ENCODE measurements at places on chromosomes 7 and 10.

- no peak for DNase-seq
Measured at GRCh38 chr7:46071076-46071475, 150.0 kb upstream of the IGFBP3 start.

GRCh38 chr7:130151591-130152492 is 53.4 kb downstream of the TMEM209 start:
- peak; percentile 44 for DNase-seq

DNA sequence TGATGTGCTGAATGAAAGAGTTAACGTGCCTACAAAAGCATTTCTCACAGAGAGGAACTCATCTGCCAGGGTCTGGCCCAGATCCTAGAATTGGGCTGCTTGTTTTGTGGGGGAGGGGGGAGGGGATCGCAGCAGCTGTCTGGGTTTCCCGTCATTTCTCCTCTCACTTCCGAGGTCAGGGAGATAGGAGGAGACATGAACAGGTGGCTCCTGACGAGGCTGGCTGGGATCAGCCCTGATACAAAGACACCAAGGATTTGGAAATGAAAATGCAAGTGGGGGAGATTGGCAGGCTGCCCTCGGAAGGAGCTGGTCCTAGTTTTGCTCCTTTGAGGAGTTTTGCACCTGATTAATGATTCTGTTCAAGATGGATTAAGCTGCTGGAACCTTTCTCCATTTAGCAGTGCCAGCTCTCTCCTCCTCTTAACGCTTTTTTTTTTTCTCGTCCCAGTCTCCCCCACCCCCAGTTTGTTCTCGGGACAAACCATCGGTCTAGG is 86.8 kb upstream of the KMT2C start:
- peak; percentile 27 for DNase-seq

GRCh38 chr10:103514244-103514643 is 20.7 kb downstream of the NEURL1 start:
- DNase-seq: no peak

GRCh38 chr10:31261511-31262311 is 57.3 kb upstream of the ZEB1 start:
- no peak for DNase-seq

DNA sequence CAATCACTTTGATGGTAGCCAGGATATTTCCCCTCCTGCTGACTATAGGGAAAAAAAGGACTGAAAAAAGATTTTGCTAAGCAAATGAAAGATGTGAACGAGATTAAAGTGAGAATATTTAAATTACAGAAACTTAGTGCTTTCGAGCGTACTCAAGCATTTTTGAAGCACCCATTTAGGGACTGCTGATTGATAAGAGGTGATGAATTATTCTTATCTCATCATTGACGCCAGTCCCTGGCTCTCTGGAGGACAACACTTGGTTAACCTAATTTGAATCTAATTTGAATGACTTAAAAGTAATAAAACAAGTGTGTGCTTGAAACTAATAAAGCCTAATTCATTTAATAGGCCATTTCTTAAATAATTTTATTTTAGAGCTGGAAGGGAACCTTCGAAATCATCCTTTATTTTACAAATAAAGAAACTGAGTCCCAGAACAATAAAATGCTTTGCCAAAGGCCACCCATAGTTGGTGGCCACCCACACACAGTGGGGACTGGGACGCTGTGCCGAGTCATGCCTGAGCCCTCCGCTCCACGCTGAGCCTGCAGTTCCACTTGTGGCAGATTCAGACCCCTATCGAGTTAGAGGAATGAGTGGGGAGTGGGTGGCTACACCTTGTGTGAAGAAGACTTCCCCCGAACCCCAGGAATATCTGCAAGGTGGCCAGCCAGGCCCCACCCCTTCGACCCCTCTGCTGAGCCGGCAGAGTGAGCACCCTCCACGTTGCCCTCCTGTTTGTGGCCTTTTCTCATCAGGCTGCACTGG is 61.1 kb upstream of the SAMD8 start:
- DNase-seq: no peak

GRCh38 chr10:48336978-48337599 is 30.6 kb downstream of the MAPK8 start:
- DNase-seq: no peak

GRCh38 chr10:78255796-78256638 is 222.4 kb downstream of the RPS24 start:
- DNase-seq: peak; percentile 73
